HS-5 (cell line): ENCODE measurements at places on chromosomes 11 and 22.

GRCh38 chr11:123034597-123034996 lies 27.3 kb downstream of the HSPA8 start:
- no peak for DNase-seq

DNA sequence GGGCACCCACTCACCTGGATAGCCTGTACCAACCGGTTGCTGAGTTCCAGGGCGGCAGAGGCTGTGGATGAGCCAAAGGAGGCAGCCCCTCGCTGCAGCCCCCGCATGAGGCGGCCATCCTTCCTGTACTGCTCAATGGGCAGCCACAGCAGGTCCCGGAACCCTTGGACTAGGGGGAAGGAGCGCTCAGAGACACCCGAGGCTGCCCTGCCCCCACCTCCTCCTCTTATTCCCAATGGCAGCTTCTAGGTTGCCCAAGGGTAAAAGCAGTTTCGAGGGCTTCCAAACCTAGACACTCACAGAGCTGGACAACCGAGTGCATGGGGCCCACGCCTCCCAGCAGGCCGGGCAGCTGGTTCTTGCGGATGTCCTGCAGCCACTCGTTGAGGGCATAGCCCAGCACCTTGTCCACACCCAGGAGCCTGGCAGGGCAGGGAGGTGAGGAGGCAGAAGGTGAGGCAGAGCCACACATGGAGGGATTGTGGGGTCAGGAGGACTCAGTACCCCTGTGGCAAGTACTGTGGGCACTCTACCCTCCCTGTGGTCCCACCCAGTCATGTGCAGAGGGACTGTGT lies 18.1 kb upstream of the EHD1 start:
- no peak for DNase-seq

GRCh38 chr22:37971475-37972434 lies 12.6 kb downstream of the SOX10 start:
- DNase-seq: no peak

DNA sequence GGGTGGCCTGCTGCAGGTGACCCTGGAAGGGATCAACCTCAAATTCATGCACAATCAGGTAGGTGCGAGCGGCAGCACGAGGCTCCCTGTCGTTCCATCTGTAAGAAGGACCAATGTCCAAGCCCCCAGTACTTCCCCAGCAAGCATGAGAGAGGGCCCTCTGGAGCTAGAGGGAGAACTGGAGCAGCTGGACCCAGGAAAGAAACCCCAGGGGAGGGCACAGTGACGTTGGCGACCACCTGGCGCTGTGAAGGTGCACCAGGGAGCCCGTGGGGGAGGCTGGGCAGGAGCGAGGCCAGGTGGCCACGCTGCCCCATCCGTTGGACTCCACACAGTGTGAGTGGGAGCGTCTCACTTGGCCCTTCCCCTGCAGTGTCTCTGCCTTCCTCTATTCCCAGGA lies 28.0 kb downstream of the MYBPC3 start:
- no peak for DNase-seq

- no peak for DNase-seq
These were observed 28.8 kb downstream of the NRXN2 start for GRCh38 chr11:64694026-64694755.

DNA sequence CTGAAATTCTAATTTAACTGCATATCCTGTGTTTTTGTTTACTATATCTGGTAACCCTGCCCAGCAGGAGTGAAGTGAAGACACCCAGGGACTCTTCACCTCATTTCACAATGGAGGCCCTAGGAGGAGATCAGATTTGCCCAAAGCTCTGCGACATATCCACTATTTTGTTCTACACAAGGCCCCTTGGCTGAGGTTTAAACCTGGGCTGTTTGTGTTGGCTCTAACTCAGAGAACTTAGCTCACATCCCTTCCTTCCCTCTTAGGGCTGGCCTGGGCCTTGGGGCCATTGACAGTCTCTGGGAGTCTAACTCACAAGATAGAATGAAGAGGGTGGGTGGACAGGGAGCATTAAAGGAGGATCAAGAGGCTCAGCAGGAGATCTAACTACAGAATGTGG lies 8.2 kb upstream of the PLA2G3 start:
- DNase-seq: no peak
